Activated CD4-positive, alpha-beta T cell treated with anti-CD3 and anti-CD28 coated beads for 1 hour (primary cell): ENCODE measurements at places on chromosomes 1 and 21.

DNA sequence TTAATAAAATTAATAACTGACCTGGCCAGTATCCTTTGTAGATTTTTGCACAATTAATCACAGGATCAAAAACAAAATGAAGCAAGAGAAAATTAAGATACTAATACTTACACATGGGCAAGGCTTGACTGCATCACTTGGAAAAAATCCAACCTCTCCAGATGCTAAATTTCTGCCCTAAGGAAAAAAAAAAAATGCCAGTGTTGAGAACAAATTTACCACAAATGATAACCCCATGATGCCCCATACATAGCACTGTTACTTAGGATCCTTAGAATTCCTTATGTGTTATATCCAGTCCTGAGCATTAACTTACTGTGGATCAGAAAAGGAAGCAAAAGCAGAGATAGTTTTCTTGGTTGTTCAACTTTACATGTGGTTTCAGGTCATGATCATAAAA, 347.5 kb downstream of the VAV3 start:
- DNase-seq, result no peak

DNA sequence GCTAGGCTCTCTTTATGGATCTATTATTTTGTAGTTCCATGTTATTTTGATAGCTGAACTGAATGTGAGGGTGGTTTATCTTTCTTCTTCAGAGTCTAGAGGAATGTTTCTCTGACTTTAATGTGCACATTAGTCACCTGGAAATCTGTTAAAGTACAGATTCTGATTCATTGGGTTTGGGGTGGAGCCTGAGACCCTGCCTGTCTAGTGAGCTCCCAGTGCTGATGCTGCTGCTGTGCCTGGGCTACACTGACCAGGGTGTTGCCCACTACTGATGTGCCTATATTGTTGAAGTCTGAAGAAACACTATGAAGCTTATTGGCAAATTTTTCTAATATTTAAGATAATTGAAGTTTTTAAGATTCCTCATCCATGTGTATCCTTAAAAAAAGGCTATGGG, 35.9 kb downstream of the CD46 start:
- DNase-seq, result no peak

GRCh38 chr1:244102046-244102445, 51.0 kb downstream of the ZBTB18 start:
- no peak for DNase-seq

DNA sequence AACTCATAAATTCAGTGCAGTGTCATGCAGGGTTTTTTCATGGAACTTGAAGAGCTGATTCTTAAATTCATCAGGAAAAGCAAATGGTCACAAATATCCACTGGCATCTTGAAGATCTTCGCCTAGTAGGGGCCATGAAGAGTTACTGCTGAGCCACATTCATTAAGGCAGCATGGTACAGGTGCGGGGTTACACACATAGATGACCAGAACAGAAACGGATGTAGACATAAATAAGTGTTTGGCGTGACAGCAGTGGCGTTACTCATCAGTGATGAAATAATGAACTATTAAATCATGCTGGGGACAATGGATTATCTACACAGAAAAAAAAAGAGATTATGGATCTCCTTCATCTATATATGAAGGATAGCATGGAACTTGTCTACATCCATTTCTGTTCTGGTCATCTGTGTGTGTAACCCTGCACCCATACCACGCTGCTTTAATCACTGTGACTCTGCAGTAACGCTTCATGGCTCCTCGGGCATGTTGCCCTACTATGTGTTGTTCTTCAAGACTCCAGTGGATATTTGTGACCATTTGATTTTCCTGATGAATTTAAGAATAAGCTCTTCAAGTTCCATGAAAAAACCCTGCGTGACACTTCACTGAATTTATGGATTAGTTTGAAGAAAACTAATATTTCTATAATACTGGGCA, 161.3 kb downstream of the GALNT2 start:
- DNase-seq, result no peak

- DNase-seq, result no peak
Observed at GRCh38 chr1:187787736-187788135, 959.0 kb downstream of the PLA2G4A start.

GRCh38 chr21:43364851-43365424, 62.0 kb downstream of the SIK1 start:
- DNase-seq, result no peak

GRCh38 chr21:41877901-41878830, 978 bp downstream of the PRDM15 start:
- DNase-seq, result peak; percentile 14
